Activated CD8-positive, alpha-beta T cell treated with anti-CD3 and anti-CD28 coated beads, Interleukin-2, amount 10 ng/mL, durations not matched to agents 7 days and 5 days (primary cell): ENCODE measurements at places on chromosomes 1 and 21.

GRCh38 chr1:26705788-26706311, 10.0 kb downstream of the ARID1A start:
- peak overlapping the region; percentile 6 for H3K4me3 ChIP-seq
- peak overlapping the region; percentile 27 for H3K27ac ChIP-seq
- peaks cover 48% of the 10 kb centered on the region for H3K36me3 ChIP-seq
- DNase-seq = no peak
- H3K4me1 ChIP-seq = peaks cover 27% of the 10 kb centered on the region

DNA sequence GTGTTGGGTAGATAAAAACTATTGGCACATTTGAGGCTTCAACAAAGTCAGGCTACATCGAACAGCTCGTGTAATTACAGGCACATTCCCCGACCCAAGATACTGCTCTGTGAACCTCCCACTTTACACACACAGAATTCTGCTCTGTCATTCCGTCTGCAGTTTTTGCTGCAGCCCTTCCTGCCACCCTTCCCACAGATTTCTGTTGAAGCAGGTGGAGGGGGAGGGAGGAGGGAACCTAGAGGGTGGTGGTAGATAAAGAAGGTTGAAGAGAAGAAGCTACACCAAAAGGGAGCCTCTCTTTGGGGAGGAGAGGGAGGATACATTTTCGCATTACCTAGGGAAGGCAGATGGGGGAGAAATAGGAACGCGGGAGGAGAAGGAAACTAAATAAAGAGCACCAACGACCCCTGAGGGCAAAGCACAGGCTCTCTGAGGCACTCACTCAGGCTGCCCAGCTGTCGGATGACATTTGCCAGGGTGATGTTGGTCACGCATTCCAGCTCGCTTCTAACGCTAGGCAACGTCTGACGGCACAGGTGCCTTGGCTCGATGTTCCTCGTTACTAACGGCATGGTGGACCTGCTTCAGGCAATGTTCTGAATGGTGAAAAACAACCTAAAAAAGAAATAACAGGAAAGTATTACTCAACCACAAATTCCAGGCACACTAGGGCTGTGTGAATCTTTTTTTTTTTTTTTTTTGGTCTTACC, 36.0 kb downstream of the GPR3 start:
- DNase-seq = no peak
- peak overlapping the region; percentile 79 for H3K27ac ChIP-seq
- H3K4me3 ChIP-seq = peak overlapping the region; percentile 69

GRCh38 chr1:163777205-163777604, 455.5 kb downstream of the NUF2 start:
- H3K4me1 ChIP-seq = no peaks in the 10 kb centered on the region
- no peak overlapping the region for H3K4me3 ChIP-seq
- no peaks in the 10 kb centered on the region for H3K36me3 ChIP-seq
- no peak overlapping the region for H3K27ac ChIP-seq
- H3K27me3 ChIP-seq = no peaks in the 10 kb centered on the region

DNA sequence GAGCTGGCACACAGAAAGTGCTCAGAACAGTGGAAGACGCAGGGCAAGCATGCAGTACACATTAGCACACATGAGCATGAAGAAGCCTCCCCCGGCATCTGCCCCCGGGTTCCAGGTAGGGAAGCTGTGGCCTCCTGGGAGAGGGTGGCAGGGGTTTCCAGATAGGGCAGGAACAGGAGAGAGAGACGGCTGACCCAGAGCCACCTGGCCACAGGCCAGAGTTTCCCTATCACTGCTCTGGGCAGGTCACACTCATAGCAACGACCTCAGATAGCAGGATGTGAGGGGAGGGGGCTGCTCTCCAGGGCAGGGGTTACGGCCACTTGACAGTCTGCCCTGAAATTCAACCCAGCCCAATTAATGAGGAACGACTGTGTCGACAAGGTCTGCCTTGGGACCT, 36.6 kb downstream of the GLIS1 start:
- DNase-seq = no peak
- no peak overlapping the region for H3K27ac ChIP-seq
- no peaks in the 10 kb centered on the region for H3K4me1 ChIP-seq
- H3K36me3 ChIP-seq = no peaks in the 10 kb centered on the region

- no peak overlapping the region for H3K27ac ChIP-seq
- H3K4me3 ChIP-seq = no peak overlapping the region
- no peaks in the 10 kb centered on the region for H3K4me1 ChIP-seq
- no peak for DNase-seq
- H3K36me3 ChIP-seq = no peaks in the 10 kb centered on the region
Observed at GRCh38 chr1:164926107-164926506, 367.1 kb downstream of the PBX1 start.

- H3K27ac ChIP-seq = no peak overlapping the region
- DNase-seq = no peak
Observed at GRCh38 chr21:16312321-16312720, 582.5 kb downstream of the USP25 start.

- DNase-seq = no peak
- no peak overlapping the region for H3K4me3 ChIP-seq
- no peaks in the 10 kb centered on the region for H3K36me3 ChIP-seq
- H3K27me3 ChIP-seq = peaks cover 61% of the 10 kb centered on the region
- H3K4me1 ChIP-seq = no peaks in the 10 kb centered on the region
Observed at GRCh38 chr1:47507881-47508701, 70.2 kb downstream of the FOXD2 start.

DNA sequence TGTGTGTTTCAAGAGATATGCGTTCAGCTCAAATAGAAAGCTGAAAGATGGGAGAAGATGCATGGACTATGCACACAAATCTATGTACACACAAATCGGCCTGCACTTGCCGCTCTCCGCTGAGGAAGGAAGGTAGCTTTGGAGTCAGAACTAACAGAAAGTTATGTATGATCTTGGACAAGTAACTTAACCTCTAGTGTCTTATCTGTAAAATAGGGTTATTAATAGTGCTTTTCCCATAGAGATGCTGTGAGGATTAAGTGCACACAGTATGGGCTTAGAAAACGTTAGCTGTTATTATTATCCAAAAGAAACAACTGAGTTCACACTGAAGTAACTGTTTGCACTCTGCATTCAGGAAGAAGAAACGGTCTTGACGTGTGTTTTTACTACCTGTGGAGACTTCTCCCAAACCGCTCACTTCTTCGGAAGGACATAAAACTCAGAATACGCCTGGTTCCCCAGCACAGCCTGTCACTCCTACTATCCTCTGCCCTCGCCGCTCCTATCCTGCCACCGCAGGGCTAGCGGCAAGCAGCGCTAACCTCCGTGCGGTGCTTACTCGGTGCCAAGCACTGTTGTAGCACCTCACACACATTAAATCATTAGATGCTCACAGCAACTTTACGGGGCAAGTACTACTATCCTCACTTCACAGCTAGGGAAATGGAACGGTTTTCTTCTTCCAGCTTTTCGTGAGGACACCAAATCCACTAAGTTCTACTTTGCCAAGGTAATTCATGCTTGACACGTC, 1.3 kb downstream of the TGFBR3 start:
- peak overlapping the region; percentile 31 for H3K27ac ChIP-seq
- DNase-seq = peak; percentile 39
- H3K36me3 ChIP-seq = peaks cover 3% of the 10 kb centered on the region
- peaks cover 32% of the 10 kb centered on the region for H3K4me1 ChIP-seq
- H3K27me3 ChIP-seq = peaks cover 36% of the 10 kb centered on the region

GRCh38 chr1:118302145-118302544, 117.1 kb upstream of the SPAG17 start:
- H3K27ac ChIP-seq = no peak overlapping the region
- DNase-seq = no peak
- no peaks in the 10 kb centered on the region for H3K4me1 ChIP-seq
- no peak overlapping the region for H3K4me3 ChIP-seq

DNA sequence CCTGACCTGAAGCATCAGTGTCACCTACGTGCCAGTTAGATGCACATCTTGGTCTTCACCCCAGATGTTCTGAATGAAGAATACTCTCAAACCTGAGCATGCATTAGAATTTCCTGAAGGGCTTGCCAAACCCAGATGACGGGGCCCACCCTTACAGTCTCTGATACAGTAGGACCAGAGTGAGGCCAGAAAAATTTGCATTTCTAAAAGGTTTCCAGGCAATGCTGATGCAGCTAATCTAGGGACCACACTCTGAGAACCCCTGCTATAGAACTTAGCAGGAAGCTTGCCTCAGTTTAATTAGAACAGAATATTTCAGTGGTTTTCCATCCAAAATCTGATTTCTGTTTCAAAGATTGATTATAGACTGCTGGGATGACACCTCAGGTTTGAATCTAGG, 9.9 kb upstream of the CTBS start:
- peaks cover 4% of the 10 kb centered on the region for H3K27me3 ChIP-seq
- no peaks in the 10 kb centered on the region for H3K36me3 ChIP-seq
- H3K4me1 ChIP-seq = no peaks in the 10 kb centered on the region
- DNase-seq = no peak
- no peak overlapping the region for H3K4me3 ChIP-seq

GRCh38 chr1:43706598-43707189, 642 bp upstream of the ST3GAL3 start:
- DNase-seq = peak; percentile 32
- H3K4me1 ChIP-seq = peaks cover 39% of the 10 kb centered on the region
- H3K36me3 ChIP-seq = peaks cover 43% of the 10 kb centered on the region
- H3K27ac ChIP-seq = peak overlapping the region; percentile 82
- no peaks in the 10 kb centered on the region for H3K27me3 ChIP-seq

GRCh38 chr1:221230605-221231004, 351.4 kb downstream of the HLX start:
- no peaks in the 10 kb centered on the region for H3K27me3 ChIP-seq
- no peak overlapping the region for H3K4me3 ChIP-seq
- no peak for DNase-seq
- H3K36me3 ChIP-seq = no peaks in the 10 kb centered on the region
- H3K27ac ChIP-seq = no peak overlapping the region

DNA sequence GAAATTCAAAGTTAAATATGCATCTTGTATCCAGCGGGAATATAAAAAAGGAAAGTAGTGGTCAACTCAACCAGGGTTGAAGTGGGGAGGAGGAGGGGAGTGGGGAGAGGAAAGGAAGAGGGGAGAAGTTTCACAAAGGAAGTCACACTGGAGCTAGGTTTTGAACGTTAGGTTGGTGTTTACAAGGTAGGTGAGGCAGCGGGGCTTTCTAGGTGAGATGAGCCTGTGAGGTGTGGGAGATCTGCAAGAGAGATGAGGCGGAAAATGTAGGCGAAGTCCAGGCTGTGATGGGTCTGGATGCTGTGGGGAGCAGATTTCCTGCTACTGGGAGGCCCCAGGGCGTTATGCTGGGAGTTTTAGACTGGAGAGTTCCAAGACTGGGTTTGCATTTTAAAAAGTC, 36.1 kb upstream of the IL20 start:
- peaks cover 77% of the 10 kb centered on the region for H3K4me1 ChIP-seq
- H3K4me3 ChIP-seq = peak overlapping the region; percentile 65
- H3K27ac ChIP-seq = peak overlapping the region; percentile 92
- no peaks in the 10 kb centered on the region for H3K27me3 ChIP-seq
- H3K36me3 ChIP-seq = peaks cover 2% of the 10 kb centered on the region
- peak; percentile 44 for DNase-seq

- peak; percentile 44 for DNase-seq
- H3K27ac ChIP-seq = peak overlapping the region; percentile 71
- peak overlapping the region; percentile 10 for H3K4me3 ChIP-seq
- H3K36me3 ChIP-seq = peaks cover 30% of the 10 kb centered on the region
- peaks cover 20% of the 10 kb centered on the region for H3K4me1 ChIP-seq
- H3K27me3 ChIP-seq = no peaks in the 10 kb centered on the region
Observed at GRCh38 chr1:67274623-67275325, 32.9 kb upstream of the IL12RB2 start.

- no peak for DNase-seq
- H3K27ac ChIP-seq = no peak overlapping the region
- H3K4me1 ChIP-seq = no peaks in the 10 kb centered on the region
- no peak overlapping the region for H3K4me3 ChIP-seq
- H3K36me3 ChIP-seq = no peaks in the 10 kb centered on the region
Observed at GRCh38 chr1:223216531-223217205, 73.6 kb upstream of the TLR5 start.

DNA sequence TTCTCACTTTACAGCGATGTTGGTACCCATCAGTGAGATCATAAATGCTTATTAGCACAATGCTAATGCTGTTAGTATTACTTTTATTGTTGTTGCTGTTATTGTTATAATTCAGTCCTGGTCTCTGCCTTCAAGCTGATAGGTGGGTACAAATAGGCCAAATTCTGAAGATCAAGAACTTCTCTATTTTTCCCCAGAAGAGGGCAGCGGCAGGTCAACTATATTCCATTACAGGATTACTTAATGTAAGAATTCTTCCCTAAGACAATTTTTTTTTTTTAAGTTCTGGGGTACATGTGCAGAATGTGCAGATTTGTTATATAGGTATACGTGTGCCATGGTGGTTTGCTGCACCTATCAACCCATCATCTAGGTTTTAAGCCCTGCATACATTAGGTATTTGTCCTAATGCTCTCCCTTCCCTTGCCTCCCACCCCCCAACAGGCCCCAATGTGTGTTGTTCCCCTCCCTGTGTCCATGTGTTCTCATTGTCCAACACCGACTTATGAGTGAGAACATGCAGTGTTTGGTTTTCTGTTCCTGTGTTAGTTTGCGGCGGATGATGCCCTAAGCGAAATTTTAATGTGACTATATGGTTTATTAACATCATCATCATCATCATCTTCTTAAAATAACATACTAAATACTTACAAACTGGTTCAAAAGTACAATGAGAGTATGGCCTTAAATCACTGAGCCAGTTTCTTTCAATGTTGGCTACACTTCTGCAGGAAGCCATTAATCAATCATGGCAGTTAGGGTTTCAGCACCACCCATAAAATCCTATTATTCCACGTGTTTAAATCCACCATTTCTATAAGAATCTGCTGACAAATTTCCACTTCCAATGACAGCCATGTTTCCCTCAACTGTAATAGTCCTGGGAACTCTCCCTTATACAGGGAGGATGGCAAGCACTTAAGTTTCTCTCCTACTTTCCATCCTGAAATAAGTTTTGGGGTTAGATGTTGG, 19.2 kb downstream of the SLC19A2 start:
- H3K27ac ChIP-seq = no peak overlapping the region
- peaks cover 3% of the 10 kb centered on the region for H3K4me1 ChIP-seq
- H3K27me3 ChIP-seq = no peaks in the 10 kb centered on the region
- DNase-seq = peak; percentile 48

DNA sequence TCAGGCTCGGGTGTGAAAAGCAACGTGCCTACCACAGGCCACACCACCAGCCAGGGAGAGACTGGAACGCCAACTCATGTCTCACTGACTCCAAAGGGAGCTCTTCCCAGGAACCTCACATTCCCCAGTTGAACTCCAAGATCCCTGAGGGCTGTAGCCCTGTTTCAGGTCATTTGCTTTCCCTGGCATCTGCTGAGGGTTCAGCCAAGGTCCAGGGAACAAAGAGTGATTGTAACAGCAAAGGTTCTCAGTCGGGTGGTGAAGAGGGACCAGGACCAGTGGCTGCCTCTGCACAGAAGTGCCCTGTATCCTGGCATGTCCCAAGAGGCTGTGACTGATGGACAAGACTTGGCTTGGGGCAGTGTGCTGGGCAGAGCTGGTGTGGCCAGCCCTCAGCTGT, 42.8 kb downstream of the GRIK3 start:
- no peaks in the 10 kb centered on the region for H3K27me3 ChIP-seq
- H3K4me1 ChIP-seq = no peaks in the 10 kb centered on the region
- H3K4me3 ChIP-seq = no peak overlapping the region
- H3K27ac ChIP-seq = no peak overlapping the region
- H3K36me3 ChIP-seq = no peaks in the 10 kb centered on the region
- no peak for DNase-seq
